Fibroblast of skin of right biceps (primary cell): ENCODE measurements at places on chromosomes 16 and 17.

DNA sequence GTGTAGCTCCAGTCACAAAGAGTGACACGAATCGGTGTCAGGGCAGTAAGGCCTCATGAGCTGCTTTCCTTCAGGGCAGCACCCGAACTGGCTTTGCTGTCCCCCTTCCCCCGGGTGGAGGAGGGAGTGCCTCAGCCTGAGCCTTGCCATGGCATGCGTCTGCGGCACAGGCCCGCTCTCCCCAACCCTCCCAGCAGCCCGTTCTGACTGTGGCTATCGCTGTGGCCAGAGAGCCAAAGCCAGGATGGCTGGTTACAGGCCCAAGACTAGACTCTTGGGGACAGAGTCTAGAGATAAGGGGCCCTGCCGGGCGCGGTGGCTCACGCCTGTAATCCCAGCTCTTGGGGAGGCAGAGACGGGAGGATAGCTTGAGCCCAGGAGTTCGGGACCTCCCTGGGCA, 25.9 kb downstream of the CLUH start:
- no peak for DNase-seq

DNA sequence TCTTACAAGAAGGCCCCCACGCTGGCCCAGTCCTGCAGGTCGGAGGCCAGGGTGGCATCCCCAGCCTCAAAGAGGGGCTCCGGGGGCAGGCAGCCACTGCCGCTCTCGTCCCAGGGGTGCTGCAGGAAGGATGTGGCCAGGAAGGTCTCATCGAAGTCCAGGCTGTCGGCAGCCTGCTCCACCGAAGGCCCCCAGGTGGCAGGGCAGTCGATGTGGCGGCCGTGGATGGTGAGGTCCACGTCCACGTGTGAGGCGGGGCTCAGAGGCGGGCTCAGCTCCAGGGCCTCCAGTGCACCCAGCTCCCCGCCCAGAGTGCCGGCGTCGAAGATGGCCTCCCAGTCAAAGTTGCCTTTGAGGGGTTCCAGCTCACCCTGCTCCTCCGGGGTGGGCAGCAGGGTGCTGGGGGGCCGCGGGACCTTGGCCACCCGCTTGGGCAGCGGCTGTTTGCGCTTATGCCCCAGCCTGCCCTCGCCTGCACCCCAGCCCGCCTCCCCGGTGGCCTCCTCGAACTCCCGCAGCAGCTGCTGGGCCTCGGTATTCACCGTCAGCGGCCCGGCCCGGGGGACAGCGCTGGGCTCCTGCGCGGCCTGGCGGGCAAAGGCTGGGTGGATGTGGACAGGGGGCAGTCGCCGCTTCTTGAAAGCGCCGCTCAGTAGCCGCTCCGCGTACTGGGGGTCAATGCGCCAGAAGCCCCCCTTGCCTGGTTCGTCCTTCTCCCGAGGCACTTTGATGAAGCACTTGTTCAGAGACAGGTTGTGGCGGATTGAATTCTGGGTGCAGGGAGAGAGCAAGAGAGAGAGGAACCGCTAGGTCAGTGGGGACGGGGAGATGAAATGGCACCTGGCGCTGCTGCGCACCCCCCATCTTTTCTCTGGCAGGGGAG, 3.5 kb downstream of the FOXJ1 start:
- no peak for DNase-seq

- no peak for DNase-seq
These were observed 3.4 kb upstream of the NUBP1 start for GRCh38 chr16:10740000-10740844.

- no peak for DNase-seq
These were observed 40.0 kb upstream of the HLF start for GRCh38 chr17:55224746-55225145.

- no peak for DNase-seq
These were observed 73.5 kb downstream of the TEX14 start for GRCh38 chr17:58618336-58618735.
